ENCODE measurements at places on chromosomes 5 and 9.

- no peak for DNase-seq
Observed at GRCh38 chr5:159727167-159727566, 189.1 kb upstream of the ADRA1B start.

GRCh38 chr9:78831726-78832125, 534.8 kb downstream of the PSAT1 start:
- no peak for DNase-seq

GRCh38 chr9:16266648-16267276, 603.7 kb downstream of the BNC2 start:
- DNase-seq, result no peak

GRCh38 chr9:19698960-19699359, 89.9 kb downstream of the SLC24A2 start:
- DNase-seq, result no peak

- no peak for DNase-seq
Observed at GRCh38 chr9:126652140-126652582, 38.4 kb downstream of the LMX1B start.

DNA sequence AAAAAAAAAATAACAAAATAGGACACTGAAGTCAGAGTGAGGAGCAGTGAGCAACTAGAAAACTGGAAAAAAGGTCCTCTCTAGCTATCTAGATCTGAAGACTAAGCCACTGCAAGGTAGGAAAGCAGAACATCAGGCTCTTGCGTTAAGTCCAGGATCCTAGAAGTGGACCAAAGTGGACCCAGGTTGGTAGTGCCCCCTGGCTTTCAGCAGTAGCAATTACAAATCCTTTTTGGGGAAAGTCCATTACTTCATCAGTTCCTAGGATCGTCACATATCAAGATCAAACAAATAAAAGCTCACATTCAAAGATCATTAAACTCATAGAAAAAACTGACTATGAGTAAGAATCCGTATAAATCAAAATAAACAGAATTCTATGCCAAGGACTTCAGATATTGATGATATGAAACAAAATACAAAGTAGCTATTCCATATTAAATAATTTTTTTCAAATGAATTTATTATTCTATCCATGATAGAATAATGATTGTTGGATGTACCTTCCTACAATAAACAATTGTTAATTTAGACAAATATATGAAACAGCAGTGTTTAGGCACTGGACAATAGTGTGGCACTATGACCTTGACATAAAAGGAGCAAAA, 6.5 kb upstream of the RICTOR start:
- peak; percentile 13 for DNase-seq

GRCh38 chr5:62722360-62722759, 143.7 kb downstream of the LRRC70 start:
- DNase-seq, result no peak

- DNase-seq, result no peak
Observed at GRCh38 chr5:81575924-81576323, 175.0 kb downstream of the SSBP2 start.

GRCh38 chr5:180095545-180095944, 24.0 kb upstream of the RNF130 start:
- DNase-seq, result no peak

GRCh38 chr5:13249854-13250253, 694.6 kb downstream of the DNAH5 start:
- DNase-seq, result no peak

- no peak for DNase-seq
Observed at GRCh38 chr5:159458217-159458711, 128.0 kb upstream of the IL12B start.

Data from GF-D8 (cell line).